HCT116 (cell line): ENCODE measurements at places on chromosomes 3 and 15.

DNA sequence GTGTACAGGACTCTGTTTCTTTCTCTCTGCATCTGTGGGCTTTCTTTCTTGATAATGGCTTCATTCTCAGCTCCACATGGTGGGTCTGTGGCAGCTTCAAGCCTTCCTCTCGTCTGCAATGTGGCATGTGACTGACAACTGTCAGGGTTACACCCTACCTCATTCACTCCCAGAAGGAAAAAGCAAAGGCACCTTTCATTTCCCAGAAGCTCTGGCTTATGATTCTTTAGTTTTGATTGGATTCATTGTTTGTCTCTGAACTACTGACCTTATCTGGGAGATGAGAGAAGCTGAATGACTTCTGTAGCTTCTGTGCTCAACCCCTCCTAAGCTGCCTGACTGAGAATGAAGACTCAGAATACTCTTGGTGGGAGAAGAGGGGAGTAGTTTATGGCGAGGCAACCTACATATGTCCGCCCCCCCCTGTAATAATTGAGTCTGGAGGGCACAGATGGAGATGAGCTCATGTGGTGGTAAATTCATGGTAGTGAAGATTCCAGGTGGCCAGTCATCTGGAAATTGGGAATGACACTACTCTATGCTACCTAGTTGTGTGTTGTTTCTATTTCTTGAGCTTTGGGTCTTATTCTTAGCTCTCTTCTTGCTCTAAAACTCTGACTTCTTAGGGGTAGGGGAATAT is 38.4 kb downstream of the KCNAB1 start:
- H3K4me1 ChIP-seq = no peaks in the 10 kb centered on the region
- no peak overlapping the region for H3K27ac ChIP-seq
- H3K27me3 ChIP-seq = no peaks in the 10 kb centered on the region
- H3K4me3 ChIP-seq = no peak overlapping the region

DNA sequence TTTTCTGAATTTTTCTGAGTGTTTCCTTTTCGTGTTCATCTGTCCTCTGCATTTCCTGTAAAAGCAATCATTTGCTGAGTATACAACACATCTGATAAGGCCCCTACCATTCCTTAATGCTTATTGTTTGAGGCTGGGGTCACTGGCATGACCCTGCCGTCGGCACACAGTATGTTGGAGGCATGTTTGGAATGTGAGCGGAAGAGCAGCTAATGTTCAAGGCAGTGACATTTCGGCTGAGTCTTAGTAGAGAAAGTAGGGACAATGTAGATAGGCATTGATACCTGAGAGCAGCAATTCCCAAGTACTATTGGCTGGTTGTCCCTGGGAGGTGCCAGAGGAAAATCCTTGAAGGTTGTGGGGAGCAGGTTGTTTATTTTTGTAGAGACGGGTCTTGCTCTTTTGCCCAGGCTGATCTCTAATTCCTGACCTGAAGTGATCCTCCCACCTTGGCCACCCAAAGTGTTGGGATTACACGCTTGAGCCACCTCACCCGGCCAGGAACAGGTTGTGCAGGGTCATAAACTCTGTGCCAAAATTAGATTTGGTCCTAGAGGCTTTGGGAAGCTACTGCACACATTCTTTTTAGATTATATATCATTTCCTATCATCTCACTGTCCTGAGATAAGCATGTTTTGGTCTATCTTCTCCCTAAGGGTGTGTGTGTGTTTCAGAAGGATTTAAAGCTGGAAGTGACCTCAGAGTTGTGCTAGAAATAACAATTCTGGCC is 13.5 kb downstream of the PTPN23 start:
- H3K4me1 ChIP-seq = peaks cover 26% of the 10 kb centered on the region
- peaks cover 3% of the 10 kb centered on the region; the same call in 1 of the 2 replicates for H3K36me3 ChIP-seq
- H3K27me3 ChIP-seq = no peaks in the 10 kb centered on the region
- H3K27ac ChIP-seq = no peak overlapping the region
- DNase-seq = no peak
- no peak overlapping the region for H3K4me3 ChIP-seq

GRCh38 chr15:63107895-63108546 is 13.6 kb upstream of the LACTB start:
- H3K4me3 ChIP-seq = no peak overlapping the region
- H3K27ac ChIP-seq = no peak overlapping the region
- no peaks in the 10 kb centered on the region for H3K36me3 ChIP-seq
- DNase-seq = no peak
- no peaks in the 10 kb centered on the region for H3K27me3 ChIP-seq
- peaks cover 16% of the 10 kb centered on the region for H3K4me1 ChIP-seq

GRCh38 chr15:88090481-88091011 is 166.0 kb downstream of the NTRK3 start:
- H3K27ac ChIP-seq = no peak overlapping the region
- no peak for DNase-seq
- no peaks in the 10 kb centered on the region for H3K4me1 ChIP-seq
- no peaks in the 10 kb centered on the region for H3K27me3 ChIP-seq
